Suppressor macrophage treated with lipopolysaccharide for 4 hours (primary cell): ENCODE measurements at places on chromosomes 3 and 15.

DNA sequence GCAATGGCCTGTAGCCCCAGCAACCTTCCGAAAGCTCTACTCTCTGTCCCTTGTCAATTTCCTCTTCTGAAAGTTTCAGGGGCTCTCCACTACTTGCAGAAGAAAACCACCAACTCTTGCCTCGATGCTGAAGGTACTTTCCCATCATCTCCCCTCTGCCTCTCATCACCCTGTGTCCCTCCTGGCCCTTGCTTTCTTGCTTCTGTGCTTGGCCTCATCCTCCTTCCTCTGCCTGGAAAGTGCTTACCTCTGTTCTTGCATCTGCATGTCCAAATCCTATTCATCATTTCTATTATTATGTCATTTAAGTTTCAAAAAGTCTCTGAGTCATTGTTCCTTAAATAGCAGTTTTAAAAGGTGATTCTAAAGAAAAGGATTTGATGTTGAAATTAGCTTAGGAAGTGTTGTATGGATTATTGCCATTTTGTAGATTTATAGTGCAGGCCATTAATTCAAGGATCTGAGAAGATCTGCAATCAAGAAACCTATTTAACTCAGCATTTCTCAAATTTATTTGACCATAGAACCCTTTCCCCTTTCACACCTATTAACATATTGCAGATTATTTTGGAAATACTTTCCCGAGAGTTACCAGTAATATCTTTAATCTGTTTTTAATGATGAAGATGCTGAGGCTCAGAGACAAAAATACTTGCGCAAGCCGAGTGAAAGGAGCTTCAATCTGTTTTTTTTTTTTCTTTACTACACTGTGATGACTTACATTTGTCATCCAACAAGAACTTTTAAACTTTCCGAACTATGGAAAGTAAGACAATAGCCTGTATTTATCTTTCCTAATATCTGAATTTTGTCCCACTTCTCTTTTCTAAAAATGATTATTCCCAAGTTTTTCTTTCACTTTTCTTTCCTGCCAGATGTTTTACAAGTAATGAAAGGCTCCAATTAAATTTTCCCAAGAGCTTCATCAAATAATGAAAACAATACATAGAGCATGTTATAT, 22.3 kb upstream of the CFAP161 start:
- peak; percentile 75 for DNase-seq

- no peak for DNase-seq
These were observed 317.3 kb downstream of the ZBTB20 start for GRCh38 chr3:114829783-114830182.

GRCh38 chr3:169758359-169758994, 6.4 kb downstream of the TERC start:
- DNase-seq, result no peak

DNA sequence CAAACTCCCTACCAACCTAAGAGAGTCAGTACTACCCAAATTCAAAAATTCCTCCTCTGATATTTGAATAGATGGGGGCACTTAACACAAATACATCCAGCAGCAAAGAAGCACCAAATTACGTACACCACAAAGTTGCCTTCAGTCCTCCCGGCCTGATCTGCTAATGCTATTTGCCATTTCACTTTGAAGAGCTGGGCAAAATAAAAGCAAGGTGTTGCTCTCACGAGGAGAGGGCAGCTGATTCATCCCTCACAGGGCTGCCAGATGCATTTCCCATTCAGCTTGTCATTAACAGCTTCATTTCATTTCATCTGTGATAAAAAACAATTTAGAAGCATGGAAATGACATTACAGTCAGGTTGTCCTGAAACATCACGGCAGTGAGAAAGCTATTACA, 283.4 kb upstream of the VEPH1 start:
- DNase-seq, result no peak

- peak; percentile 75 for DNase-seq
These were observed 22.9 kb downstream of the CEMIP start for GRCh38 chr15:80801891-80802680.

DNA sequence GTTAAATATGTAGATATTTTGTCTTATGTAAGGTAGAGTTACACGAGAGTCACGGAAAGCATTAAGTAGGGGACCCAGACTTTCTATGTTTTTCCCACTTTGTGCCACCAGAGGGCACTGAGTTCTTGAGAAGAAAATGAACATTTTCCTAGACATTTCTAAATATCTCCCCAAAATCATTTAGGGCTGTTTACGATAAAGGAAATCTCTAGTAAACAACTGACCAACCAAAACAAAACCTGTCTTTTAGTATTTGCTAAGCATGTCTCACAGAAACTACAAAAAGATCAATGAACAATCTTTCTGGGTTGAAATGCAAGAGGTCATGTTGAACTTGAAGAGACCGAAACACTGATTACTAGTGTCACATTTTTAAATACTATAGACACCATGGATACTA, 16.1 kb downstream of the POU1F1 start:
- peak; percentile 66 for DNase-seq

DNA sequence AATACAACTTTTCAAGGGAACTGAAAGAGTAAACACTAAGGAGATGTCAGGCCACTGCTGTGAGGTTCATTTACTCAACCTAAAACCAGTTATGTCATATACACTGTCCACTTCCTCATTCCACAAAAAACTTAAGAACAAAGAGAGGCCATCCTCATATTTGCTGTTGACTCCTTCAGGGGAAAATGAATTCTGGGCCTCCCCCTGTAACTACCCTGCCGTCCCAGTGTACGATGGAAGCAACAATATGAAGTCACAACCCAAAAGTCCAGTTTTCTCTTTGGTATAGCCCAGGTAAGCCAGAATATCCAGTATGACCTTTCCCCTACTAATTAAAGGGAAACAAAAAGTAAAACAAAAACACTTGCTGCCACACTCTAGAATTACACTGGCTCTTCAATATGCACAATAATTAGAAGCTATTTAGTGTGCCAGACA, 16.2 kb downstream of the CEP152 start:
- DNase-seq, result peak; percentile 77

GRCh38 chr15:78308422-78309032, 9.1 kb upstream of the SKIC8 start:
- DNase-seq, result peak; percentile 74

GRCh38 chr3:111238885-111239284, 167.3 kb downstream of the NECTIN3 start:
- DNase-seq, result no peak

- no peak for DNase-seq
These were observed 28.8 kb upstream of the MEX3B start for GRCh38 chr15:82074610-82075009.

GRCh38 chr3:46991406-46992165, 12.1 kb downstream of the NBEAL2 start:
- no peak for DNase-seq

GRCh38 chr15:98751767-98752166, 103.4 kb downstream of the IGF1R start:
- DNase-seq, result no peak

- peak; percentile 60 for DNase-seq
These were observed 181.7 kb downstream of the TCF12 start for GRCh38 chr15:57100136-57100539.

- DNase-seq, result no peak
These were observed 43.0 kb downstream of the RAD54L2 start for GRCh38 chr3:51581524-51581923.

GRCh38 chr15:80992441-80992840, 2.8 kb upstream of the MESD start:
- no peak for DNase-seq

DNA sequence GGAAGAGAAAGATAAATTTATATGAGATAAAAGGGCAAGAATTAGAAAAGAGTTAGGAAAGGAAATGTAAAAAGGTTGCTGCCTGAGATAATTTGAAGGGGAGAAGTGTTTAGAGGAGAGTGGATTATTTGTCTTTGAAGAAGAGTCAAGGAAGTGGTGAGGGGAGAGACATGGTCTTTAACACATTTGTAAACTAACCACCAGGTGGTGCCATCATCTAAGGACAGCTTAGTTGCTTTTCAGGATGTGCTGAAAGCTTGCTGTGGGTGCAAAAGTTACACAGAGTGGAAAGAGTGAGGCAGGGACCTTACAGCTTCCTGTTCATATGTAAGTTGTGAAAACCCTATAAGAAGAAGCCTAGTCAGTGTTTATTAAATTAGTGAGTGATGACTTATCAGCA, 114.1 kb upstream of the DNAJC19 start:
- peak; percentile 5 for DNase-seq

GRCh38 chr3:44232407-44232806, 9.3 kb upstream of the TOPAZ1 start:
- DNase-seq, result peak; percentile 26

DNA sequence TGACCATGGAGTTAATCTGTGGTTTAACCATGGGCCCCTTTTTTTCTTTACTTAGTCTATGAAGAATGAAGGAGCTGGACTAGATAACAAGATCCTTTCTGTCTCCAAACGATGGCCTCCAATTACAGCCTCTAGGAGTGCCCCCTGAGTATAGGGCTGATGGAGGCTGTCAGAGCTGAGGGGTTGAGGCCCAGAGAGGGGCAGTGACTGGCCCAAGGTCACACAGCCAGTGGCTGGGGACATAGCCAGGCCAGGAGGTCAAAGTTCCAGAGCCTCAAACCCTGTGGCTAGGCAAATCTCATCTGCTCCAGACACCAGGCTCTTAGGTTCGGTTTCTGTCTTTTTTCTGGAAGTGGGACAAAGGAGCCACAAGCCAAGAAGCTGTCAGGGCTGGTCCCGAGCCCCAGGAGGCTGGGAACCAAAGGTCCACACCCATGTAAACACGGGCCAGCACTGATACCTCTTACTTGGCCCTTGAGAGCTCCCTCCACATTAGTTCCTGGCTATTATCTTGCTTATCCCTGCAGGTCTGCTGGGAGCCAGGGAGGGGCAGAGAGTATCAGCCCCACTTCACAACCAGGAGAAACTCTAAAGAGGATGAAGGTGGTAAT, 10.3 kb downstream of the RHOV start:
- no peak for DNase-seq

GRCh38 chr3:127114337-127115070, 78.4 kb upstream of the PRR23E start:
- no peak for DNase-seq

- DNase-seq, result peak; percentile 92
These were observed 45.5 kb downstream of the PPM1L start for GRCh38 chr3:160801386-160802118.

DNA sequence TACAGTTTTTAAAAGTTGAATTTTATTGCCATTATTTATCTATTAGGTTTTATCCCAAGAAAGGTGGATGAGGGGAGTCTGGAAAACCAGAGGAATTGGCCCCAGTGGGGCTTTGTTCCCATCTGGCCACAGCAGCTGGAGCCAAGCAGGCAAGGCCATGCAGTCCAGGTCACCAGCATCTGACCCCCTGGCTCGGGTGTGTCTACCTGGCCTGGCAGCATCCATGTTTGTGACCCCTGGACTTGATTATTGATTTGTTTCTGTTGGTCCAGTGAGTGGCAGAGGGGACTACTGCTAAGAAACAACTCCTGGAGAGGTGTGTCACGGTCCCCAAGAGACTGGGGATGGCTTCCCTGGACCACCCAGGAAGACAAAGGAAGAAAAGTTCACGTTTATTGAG, 111.1 kb downstream of the NUP210 start:
- no peak for DNase-seq

- DNase-seq, result no peak
These were observed 8.0 kb upstream of the GSK3B start for GRCh38 chr3:120102232-120102631.

DNA sequence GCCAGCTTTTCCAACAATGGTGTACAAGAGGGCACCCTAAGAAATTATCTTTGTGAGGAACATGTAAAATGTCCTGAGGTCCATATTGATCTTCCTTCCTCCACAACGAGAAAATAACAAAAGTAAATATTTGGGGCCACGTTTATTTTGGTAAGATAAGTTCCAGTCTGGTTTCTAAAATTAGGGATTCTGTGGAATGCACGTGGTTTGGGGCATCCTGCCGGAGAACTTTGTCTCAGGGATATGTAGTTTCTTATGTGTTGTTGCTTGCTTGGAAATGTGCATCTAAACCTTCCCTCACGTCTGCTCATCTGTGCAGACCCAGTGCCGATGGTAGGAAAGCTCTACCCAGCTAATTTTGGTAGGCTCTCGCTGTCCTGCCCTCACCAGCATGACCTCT, 62.8 kb downstream of the CTDSPL start:
- no peak for DNase-seq

GRCh38 chr3:129702934-129703712, 96.6 kb upstream of the PLXND1 start:
- DNase-seq, result no peak

DNA sequence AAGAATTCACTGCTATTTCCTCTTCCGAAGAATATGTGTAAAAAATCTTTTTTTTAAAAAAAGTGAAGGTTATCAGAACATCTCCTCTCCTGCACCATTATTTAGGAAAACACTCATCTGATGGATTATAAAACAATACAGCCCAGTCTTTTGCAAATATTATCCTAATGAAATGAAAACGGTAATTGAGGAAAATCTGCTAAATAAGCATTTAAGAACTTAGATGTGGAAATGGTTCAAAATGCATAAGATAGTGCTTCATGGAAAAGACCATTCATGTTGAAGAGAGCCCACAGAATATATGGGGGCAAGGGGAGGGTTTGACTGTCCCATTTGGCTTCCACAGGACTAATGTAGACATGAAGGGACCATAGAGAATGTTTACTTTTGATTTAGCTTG, 47.8 kb downstream of the ISL2 start:
- DNase-seq, result no peak

DNA sequence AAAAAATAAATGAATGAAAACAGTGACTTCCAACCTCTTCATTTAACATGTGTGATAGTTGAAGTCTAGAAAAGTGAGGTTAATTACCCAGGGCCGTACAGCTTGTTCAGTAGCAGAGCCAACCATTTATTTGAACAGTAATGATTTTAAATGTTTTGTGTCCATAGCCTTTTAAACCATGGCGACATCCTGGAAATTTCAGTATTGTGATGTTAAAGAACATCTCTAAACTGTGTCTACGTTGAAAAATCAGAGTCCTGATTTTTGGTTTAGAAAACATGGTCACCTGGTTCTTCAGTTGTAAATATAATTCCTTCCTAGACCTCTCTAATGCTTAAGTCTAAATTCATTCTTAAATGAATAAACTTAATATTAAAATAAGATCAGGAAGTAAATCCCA, 14.2 kb downstream of the LPP start:
- DNase-seq, result no peak

DNA sequence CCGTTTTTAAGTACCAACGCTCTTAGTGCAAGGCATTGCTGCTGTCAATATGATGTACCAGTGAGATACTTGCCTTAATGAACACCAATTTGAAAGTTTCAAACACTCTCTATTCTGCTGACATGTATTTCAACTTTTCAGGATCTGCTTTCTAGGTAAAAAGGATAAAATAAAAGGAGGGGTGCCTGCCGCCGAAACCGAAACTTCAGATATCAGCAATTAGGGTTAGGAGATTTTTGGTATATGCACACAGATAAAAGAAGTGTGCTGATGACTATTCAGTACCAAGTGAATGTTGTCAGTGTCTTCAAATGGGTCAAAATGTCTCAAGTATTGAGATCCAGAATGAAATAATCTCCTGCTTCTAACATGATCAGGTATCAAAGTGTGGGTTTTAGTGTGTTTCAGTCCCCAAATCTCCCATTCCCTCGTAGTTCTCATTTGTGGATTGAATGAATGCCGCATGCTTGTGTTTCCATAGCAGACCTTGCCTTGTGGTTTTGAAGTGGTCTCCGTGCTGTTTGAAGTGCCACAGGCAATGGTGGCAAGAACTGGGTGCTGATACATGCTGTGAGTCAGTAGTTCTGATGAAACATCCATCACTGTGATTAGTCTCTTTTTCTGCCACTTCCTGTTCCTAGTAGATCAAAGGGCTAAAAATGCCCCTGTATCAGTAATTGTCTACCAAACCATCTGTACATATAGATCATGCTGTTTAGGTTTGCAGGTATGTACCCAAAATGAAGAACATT, 22.5 kb downstream of the CHST14 start:
- peak; percentile 63 for DNase-seq
